ENCODE measurements at places on chromosomes 5 and 9.

GRCh38 chr9:136974817-136975535 lies 2.3 kb upstream of the PTGDS start:
- no peak for DNase-seq

- DNase-seq: no peak
These were observed 43.1 kb downstream of the SPTAN1 start for GRCh38 chr9:128595471-128595870.

DNA sequence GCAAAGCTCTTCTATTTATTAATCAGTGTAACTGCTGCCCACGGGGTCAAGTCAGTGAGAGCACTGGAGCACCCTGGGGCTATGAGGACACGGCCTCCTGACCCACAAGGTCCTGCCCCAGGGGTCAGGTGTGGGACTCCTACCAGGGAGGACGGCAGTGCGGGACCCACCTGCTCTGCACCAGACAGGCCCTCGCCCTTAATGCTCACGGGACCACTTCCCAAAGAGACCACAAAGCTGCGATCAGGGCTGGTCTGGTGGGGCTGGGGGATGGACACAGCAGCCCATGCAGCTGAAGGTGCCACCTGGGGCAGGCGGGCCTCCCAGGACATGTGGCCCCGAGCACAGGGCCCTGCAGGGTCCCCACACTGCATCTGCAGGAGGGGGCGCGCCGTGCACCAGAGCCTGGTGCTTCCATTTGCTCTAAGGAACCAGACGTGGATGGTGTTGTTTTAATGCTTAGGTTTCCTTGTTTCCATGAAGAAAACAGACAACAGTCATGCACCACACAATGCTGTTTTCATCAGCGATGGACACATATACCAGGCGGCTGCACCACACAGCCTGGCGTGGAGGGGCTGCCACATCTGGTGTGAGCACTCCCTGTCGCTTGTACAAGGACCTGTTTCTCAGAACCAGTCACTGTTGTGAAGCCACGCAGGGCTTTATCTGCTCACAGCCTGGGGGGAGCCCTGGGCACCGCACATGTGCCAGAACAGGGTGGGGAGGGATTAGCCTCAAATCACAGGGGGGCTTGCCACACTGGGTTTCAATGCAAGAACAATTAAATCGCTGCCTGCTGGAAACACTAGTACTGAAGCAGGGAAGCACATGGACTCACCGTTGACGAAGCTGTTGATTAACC lies 22.6 kb downstream of the CLPTM1L start:
- no peak for DNase-seq

DNA sequence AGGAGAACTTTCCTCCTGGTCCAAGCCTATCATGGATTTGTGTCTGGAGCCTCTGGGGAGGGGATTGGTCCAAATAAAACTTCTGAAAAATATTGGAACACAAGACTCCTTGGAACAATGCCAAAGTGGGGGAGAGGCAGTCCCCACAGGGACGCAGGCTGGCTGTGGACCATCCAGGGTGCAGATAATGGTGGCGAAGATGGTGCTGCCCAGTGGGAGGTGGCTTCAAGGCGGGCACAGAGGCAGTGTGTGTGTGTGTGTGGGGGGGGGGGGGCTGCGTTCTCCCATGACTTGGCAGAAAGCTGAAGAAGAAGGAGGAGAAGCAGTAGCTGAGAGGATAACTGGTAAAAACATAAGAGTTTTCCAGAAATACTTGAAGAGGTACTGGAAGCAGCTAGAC lies 186.4 kb downstream of the MELK start:
- DNase-seq: no peak

- DNase-seq: no peak
These were observed 60.8 kb downstream of the PDE4D start for GRCh38 chr5:59832577-59833301.

DNA sequence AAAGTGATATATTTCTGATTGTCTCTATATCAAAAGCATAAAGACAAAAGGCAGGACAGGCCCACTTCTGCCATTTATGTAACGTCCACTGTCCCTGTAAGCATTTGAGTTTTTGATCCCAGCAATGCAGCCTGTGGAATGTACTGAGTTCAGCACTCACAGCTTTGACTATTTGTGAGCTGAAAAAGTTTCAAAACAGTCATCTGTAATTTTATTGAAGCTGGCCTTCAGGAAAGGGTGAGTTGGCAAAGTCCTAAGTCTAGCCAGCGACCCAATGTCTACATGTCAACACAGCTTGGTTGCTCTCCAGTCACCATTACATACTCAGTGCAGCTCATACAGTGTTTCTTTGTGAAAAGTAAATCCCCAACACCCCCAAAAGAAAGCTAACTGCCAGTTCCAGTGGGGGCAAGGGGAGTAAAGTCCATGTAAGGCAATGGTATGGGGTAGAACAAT lies 9.7 kb downstream of the LIFR start:
- no peak for DNase-seq

DNA sequence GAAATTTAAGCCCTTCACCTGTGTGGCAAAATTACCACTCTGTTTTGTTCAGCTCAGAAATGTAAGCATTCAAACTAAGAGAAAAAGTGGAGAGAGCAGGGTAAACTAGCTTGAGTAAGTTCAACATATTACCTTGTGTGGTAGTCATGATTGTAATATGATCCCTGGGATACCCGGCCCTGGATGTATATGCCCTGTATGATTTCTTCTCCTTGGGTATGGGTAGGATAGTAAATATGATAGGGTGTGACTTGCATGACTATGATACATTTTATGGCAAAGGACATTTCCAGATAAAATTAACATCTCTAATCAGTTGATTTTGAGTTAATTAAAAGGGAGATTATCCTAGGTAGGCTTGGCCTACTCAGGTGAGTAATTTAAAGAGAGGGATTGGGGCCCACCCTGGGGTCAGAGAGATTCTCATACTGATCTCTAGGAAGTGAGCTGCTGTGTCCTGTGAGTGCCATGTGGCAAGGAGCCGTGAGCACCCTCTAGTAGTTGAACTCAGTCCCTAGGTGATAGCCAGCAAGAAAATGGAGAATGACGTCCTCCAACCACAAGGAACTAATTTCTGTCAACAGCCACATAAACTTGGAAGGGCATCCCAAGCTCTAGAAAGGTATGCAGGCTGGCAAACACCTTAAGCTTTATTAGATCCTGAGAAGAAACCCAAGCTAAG lies 62.2 kb upstream of the ANXA1 start:
- no peak for DNase-seq

- no peak for DNase-seq
These were observed 29.2 kb upstream of the HMHB1 start for GRCh38 chr5:143782588-143783386.

- DNase-seq: no peak
These were observed 75.6 kb upstream of the STXBP1 start for GRCh38 chr9:127536499-127536898.

- DNase-seq: no peak
These were observed 15.8 kb downstream of the PSMB7 start for GRCh38 chr9:124399323-124399967.

GRCh38 chr9:38145526-38146053 lies 76.6 kb upstream of the SHB start:
- DNase-seq: no peak

- DNase-seq: no peak
These were observed 188.6 kb downstream of the CARTPT start for GRCh38 chr5:71907608-71908145.

DNA sequence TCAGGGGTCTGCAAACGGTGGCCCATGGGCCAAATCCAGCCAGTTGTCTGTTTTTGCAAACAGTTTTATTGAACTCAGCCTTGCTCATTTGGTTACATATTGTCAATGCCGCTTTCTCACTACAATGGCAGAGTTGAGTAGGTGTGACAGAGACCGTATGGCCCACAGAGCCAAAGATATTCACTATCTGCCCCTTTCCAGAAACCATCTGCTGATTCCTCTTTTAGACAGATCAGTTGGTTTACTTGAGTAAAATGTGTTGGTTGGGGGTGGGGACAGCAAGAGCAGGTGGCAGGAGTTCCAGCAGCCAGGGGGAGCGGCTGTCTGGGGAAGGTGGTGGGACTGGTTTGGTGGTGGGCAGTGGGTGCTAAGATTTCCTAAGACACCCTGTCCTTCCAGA lies 54.8 kb downstream of the COL27A1 start:
- no peak for DNase-seq

DNA sequence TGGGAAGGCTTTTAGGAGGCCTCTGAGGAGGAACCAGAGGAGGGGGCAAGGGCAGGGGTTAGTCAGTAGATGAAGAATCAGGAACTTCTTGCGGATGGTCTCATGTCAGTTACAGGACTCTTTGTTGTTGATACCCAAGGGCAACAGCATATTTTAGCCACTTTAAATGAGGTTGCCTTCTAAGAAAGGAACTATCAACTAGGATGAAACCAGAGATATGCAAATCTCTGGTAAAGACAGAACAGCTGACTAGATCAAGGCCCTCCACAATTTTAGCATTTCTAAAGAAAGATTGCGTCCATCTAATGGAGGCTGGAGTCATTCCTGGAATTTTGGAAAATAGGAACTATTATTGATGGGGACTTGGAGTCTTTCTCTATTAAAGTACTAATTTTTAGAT lies 57.7 kb upstream of the KLF4 start:
- no peak for DNase-seq

DNA sequence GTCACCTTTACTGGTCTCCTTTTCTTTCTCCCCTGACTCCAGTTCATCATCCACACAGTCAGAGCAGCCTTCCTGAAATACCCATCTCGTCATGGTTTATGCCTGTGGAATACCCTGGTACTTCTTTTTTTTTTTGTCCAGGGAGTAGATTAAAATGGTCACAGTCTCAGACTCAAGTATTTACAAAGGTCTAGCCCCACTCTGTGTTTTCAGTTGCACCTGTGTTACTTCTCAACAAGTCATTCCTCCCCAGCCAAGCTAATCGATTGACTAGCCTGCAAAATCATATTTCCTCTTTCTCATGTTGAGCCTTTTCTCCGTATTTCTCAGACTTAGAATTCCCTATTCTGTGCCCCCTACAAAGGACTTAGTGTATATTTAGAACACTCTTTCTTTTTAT lies 155.2 kb upstream of the KCNN2 start:
- DNase-seq: no peak

DNA sequence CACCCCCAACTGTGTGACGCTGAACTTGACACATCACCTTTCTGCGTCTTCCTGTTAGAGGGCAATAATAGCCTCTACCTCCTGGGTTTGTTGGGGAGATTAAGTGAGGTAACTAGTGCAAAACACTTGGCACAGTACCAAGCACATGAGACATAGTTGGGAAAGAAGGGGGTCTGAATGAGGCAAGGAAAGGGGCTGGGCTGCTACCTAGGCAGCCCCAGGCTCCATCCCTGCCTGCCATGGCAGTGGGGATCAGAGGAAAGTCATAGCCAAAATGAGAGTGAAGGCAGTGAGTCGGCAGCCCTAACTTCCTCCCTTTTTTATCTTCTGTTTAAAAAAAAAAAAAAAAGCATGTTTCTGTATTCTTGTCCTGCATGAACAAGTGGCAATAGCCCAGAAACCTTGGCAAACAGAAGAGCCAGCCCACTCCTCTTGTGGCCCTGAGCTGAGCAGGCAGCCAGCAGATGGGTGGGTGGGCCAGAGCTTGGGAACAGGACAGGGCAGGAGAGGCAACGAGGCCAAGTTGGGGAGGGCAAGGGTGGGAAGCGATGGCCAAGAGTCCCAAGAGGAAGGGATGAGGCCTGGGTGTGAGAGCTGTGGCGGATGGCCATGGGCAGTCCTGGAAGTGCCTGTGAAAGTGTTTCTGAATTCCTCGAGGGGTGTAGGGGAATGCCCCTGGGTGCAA lies 11.4 kb downstream of the CAMK2A start:
- no peak for DNase-seq

GRCh38 chr5:96933764-96934707 lies 1.8 kb upstream of the LNPEP start:
- DNase-seq: no peak

DNA sequence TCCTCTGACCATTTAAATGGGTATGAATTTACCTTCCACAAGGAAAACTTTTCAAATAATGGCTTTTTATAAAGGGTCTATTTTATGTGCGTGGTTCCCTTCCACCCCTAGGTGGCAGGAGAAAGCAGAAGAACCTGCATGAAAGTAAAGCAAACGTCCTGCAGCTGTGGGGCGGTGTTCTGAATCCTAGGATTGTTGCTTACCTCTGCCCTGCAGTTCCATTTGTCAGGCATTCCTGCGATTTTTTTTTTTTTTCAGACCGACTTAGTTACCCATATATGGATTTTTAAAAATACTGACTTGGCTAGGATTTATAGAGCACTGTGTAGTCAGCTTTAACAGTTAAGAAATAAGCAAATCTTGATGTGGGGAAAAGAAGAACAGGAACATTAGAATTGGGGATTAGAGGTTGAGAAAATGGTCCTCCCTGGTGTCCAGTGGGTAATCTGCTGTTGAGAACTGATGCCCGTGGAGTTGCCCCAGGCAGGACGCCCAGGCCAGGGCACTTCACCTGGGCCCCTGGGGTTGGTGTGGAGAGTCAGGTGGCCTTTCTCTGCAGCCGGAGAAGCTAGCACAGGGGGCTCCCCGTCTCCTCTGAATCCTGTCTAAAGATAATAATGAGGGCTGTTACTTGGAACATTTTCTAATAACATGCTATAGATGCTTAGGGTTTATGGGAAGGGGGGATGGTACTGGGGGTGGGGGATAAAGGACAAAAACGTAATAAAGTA lies 30.4 kb upstream of the LTC4S start:
- DNase-seq: no peak

GRCh38 chr9:85061969-85062368 lies 392.4 kb downstream of the NTRK2 start:
- no peak for DNase-seq

- no peak for DNase-seq
These were observed 168.1 kb downstream of the EFNA5 start for GRCh38 chr5:107502676-107503060.

- no peak for DNase-seq
These were observed 28.2 kb downstream of the RNF130 start for GRCh38 chr5:180043377-180043776.

- no peak for DNase-seq
These were observed 6.0 kb upstream of the ZDHHC11 start for GRCh38 chr5:856531-857425.

DNA sequence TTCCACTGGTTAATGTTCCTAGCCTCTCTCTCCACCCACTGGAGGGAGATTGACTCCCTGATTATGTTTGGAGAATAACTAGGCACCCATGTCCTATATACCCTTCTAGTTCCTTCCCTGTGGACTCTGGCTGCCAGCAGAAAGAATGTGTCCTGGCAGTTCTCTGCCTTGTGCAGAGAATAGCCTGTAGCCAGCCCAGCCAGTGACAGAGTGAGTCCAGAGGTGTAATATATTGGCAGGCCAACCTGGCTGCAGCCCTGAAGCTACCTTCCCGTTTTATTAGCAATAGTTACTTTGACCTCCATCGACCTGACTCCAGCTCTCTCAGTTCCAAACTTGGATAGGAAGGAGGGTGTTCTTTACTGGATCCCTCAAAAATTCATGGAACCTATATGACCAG lies 8.1 kb downstream of the SETD9 start:
- DNase-seq: no peak

DNA sequence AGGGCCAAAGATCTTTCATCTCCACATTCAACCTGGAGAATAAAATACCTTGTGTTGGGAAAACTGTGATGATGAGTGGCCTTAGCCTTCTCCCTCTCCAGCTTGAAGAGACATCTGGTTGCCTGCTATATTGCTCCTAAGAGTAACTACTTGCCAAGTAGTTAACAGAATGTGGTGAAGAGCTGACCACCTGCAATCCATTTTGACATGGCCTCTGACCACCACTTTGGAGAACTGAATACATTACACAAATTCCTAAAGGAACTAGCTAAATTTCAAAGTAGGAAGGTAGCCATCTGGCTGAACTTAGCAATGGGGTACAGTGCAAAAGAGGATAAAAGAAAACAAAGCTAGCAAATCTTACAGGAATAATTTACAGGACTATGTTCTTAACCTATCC lies 7.2 kb downstream of the TBCA start:
- no peak for DNase-seq

Measured in NCI-H1930 (cell line).